Tongue (tissue), 3 donors: ENCODE measurements at places on chromosomes 2 and 18.

DNA sequence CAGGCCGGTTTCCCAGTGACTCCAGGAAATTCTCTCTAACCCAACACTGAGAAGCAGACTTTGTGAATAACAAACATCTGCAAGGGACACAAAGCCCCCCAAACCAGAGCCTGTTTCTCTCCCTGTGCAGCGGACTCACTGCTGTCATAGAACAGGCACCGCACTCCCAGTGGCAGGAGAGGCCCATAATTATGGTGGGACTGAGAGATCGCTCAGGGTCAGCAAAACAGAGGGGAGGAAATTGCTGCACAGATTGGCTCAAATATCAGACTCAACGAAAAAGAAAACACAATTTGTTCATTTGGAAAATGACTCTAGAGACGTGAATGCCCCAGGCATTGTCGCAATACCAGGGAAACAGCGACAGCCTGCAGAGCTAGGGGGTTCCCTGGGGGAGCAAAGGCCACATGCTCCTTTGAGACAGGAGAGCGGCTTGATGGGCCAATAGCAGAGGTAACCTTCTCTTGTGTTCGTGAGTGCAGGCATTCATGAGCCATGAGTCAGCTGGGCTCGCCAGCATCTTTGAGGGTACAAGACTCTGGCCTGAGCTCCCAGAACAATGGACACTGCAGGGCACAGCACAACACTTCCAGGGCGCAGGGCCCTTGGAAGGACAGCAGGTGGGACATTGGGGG, 143.3 kb upstream of the KLHL29 start:
- peak; percentile 18 for DNase-seq

DNA sequence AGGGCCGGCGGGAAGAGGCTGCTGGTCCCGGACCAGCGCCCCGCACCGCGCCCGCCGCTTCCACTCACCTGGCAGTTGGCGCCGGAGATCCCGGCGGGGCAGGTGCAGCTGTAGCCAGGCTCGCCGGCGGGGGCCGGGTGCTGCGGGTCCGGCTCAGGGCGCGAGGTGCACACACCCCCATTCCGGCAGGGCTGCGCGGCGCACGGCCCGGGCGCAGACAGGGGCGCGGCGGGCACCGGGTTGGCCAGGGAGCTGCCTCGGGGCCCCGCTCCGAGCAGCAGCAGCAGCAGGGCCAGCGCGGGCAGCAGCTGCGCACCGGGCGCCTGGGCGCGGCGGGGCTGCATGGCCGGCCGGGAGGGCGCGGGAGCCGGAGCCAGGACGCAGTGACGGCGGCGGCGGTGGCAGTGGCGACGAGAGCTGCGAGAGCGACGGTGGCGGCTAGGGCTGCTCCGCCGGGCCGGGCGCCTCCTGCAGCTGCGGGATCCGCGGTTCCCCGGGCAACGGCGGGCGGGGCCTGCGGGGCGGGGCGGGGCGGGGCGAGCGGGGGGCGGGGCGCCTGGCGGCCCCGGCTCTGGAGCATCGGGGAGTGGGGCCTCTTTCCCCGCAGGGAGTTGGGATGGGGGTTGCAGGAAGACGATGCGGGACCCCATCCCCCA, at the start of gene DNER:
Gene DNER, minus strand, starts transcription at position 476 of the 656 bp plus-strand sequence. Its CDS starts 132 bp downstream, at position 344.
- peak; percentile 25 for DNase-seq

DNA sequence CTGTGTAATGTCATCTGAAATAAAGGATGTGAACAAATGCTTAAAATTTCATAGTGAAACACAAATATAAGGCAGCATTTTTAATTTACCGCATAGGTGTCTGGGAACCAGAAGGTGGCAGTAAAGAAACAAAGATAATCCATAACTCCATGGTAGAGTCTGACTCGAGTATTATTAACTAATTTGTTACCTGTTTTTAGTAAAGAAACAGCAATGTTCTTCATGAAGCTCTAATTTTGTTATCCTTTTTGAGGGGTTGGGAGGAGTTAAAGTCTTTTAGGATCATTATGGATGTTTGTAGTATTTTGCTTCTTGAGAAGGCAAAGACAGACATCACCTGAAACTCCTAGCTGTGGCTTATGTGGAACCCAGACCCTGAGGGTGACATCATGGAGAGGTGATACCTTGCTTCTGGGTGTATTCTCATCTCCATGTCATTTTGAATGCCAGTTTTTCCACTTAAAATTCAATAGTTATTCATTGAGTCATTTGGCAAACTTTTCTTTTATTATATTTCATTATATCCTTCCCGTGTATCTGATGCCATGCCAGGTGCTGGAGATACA, 286.2 kb upstream of the EPAS1 start:
- peak; percentile 56 for DNase-seq

- DNase-seq = no peak
These were observed 35.1 kb upstream of the MTX2 start for GRCh38 chr2:176234156-176234555.

DNA sequence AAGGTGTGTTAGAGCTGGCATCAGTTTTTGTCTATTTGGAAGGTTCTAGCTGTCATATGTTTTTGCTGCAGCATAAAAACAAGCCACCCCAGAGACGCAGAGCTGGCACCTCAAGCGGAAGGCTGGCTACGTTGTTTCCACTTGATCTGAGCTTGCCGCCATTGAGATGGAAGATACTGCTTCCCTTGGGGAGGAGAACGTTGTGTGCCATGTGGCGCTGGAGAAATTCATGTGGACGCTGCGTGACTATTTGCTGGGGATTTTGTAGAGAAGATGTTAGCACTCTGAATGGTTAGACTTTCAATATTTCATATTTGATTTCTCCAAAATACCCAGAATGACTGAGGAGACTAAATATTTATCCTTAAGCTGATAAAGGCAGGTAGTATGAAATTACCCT, 216.2 kb upstream of the ST6GAL2 start:
- DNase-seq = no peak

GRCh38 chr18:32439802-32440201, 30.9 kb downstream of the GAREM1 start:
- no peak for DNase-seq

DNA sequence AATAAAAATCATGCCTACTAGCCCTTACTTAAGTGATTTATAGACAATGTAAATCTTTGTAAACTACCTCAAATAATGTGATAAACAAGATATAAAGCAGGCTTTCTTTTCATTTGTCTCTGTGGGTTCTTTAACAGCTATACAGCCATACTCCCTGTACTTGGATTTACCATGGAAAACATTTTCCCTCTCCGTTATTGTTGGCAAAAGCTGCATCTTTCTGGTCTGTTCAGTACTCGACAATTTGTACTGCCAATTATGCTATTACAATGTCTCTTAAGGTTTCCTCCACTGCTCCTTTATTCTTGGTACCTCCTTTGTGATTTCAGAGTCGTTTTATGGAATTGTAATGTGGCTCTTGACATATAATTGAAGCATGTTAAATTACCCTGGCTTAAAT, 426.3 kb upstream of the PKDCC start:
- DNase-seq = peak; percentile 16

DNA sequence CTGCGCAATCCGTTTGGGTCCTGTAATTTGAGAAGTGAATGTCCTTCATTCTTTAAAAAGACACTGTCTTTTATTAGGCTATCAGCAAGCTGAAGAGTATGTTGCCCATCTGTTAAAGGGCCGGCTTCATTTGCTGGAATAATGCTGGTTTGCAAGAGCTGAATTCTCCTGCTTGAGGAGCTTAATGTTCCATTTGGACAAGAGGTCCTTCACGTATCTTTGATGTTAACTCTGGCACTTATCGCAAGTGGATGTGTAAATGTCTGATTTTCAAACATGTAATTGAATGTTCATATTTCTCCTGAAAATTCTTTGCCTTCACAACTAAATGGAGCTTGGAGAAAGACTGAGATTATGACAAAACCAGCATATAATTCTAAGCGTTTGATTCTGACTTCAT, 280.8 kb upstream of the NRP2 start:
- DNase-seq = no peak

GRCh38 chr2:151906633-151906998, 78.4 kb upstream of the ARL5A start:
- DNase-seq = no peak

DNA sequence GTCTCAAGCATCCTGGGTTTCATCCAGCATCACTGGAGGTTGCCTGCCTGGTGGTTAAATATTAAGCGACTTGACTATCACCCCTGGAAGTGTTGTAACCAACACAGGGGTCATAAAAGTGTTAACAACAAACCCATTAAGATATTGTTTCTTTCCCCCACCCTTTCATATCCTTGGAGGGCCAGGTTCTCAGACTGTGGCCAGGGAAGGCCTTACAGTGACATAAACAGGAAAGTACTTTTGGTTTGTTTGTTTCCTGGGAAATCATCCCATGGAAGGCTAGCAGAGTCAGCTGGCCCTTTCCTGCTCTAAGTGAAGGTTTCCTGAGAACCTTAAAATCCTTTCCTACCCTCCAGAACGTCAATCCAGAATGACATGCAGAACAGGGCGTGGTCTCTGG, 160.9 kb downstream of the CLIP4 start:
- DNase-seq = no peak

DNA sequence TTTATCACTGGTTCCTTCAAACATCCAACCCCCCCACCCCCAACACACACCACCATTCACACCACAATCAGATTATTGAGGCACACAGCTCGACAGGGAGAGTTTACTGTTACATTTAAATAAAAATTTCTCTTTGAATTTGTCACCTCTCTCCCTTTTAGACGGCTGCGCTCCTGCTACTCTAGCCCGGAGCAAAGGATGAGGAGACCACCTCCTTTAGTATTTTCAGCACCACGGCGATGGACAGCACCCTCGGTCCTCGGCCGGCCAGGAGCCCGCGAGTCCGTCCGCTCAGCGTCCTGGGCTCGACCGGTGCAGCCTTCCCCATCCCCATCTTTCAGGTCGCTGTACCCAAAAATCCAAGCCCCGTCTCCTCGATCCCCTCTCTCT, 892 bp downstream of the CELF4 start:
- DNase-seq = peak; percentile 92

DNA sequence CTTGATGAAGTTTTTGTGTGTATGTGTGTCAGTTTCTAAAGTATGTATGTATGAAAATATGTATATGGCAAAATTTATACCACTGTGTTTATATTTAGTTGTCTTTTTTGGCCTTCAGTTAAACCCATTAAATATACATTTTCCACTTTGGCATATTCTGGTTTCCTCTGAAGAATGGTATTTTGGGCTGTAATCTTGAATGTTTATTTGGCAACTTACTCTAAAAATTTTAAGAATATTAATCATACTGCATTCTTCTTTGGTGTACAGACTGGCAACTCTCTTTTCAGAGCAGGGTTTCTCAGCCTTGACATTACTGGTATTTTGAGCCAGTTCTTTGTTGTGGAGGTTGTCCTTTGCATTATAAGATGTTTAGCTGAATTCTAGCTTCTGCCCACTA, 27.9 kb upstream of the CCBE1 start:
- DNase-seq = no peak

DNA sequence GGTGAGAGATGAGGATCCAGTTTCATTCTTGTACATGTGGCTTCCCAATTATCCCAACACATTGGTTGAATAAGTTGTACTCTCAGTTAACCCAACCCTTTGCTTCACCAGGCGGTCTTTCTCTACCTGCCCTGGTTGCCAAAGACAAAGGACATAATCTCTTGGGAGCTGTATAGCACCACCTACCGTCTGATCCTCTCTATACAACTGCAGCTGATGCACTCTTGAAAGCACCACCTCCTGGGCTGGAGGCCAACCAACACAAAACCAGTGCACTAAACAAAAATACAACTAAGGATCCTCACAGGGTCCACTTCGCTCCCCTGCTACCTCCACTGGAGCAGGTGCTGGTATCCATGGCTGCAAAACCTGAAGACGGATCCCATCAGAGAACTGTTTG, 473.6 kb upstream of the NRXN1 start:
- no peak for DNase-seq

DNA sequence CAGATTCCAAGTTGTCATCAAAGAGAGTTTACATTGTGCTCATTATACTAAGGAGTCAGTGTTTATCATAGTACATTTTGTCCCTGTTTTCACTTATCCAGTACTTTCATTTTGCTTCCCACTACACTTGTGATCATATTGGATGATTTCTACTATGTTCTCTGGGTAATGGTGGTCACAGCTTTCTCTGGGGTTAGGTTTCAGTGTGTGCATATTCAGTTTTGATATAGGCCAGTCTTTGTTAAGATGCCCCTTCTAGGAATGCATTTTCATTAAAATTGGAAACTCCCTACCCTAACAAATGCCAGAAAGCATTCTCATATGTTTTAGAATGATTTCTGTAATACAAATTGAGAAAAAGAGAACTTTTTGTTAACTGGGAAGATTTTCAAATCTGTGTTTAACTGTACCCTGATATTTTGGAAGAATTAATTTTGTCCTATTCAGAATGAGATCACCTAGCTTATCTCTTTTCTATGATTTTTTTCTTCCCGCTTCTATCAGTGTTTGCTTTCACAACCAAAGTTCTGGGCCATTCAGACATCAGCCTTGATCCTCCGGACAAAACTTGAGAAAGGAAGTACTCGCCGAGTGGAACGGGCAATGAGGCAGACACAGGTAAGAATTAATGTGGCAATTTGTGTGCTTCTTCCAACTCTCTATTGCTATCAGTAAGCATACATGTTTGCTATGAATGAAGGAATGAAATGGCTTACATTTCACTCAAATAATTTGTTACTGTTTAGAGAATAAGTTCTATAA, 74.6 kb downstream of the TTC27 start:
- DNase-seq = no peak

DNA sequence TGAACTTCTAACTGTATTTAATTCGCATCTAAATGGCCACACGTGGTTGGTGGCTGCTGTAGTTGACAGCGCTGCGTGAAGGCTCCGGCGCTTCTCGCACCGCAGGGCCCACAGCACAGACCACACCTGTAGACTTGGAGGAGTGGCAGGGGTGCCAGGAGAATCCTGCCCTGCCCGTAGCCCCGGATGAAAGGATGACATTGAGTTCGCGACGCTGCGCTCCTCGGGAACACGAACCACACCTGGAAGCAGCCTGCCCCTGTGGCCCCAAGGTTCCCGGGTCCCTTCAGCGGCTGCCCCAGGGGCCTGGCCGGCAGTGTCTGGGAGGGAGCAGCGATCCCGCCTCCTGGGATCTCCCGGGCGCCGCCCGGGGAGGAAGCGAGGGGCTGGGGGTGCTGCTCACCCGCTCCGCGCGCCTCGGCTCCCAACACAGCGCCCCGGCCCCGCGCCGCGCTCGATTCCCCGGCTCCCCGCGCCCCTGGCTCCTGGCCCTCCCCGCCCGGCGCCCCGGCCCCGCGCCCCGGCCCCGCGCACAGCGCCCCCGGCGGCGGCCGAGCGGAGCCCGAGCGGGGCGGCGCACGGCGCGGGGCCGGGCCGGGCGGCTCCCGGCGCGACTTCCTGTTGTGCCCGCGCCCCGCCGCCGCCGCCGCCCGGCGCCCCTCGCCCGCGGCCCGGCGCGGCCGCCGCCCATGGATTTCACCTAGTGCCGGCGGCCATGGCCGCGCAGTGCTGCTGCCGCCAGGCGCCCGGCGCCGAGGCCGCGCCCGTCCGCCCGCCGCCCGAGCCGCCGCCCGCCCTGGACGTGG, at the start of gene RNPEPL1:
Gene RNPEPL1, plus strand, starts transcription at position 613 of the 806 bp plus-strand sequence. Its CDS starts 103 bp downstream, at position 716.
- peak; percentile 60 for DNase-seq
